RPMI7951 (cell line): ENCODE measurements at places on chromosomes 11 and 22.

- DNase-seq = no peak
Measured at GRCh38 chr22:35558031-35558430, 17.4 kb downstream of the RASD2 start.

GRCh38 chr11:95318498-95318897 is 87.5 kb upstream of the SESN3 start:
- DNase-seq = no peak

DNA sequence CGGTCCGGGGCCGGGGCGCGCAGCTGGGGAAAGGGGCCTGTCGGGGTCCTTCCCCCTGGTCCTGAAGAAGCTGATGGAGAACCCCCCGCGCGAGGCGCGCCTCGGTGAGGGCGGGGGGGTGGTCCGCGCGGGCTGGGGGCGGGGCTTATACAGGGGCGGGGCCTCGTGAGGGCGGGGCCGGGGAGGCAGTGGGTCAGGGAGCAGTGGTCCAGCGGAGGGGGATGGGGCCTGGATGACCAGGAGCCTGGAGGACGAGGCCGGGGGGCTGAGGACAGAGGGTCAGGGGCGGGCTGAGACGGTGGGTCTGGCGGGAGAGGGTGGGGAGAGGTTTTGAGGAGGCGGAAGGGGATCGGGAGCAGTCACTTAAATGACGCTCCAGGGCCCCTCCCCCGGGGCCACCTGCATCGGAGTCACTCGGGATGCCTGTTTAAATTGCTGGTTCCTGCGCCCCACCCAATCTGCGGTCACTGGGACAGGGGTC is 396 bp downstream of the TEF start:
- peak; percentile 42 for DNase-seq

- peak; percentile 66 for DNase-seq
Measured at GRCh38 chr11:128457874-128458273, 129.5 kb downstream of the ETS1 start.

DNA sequence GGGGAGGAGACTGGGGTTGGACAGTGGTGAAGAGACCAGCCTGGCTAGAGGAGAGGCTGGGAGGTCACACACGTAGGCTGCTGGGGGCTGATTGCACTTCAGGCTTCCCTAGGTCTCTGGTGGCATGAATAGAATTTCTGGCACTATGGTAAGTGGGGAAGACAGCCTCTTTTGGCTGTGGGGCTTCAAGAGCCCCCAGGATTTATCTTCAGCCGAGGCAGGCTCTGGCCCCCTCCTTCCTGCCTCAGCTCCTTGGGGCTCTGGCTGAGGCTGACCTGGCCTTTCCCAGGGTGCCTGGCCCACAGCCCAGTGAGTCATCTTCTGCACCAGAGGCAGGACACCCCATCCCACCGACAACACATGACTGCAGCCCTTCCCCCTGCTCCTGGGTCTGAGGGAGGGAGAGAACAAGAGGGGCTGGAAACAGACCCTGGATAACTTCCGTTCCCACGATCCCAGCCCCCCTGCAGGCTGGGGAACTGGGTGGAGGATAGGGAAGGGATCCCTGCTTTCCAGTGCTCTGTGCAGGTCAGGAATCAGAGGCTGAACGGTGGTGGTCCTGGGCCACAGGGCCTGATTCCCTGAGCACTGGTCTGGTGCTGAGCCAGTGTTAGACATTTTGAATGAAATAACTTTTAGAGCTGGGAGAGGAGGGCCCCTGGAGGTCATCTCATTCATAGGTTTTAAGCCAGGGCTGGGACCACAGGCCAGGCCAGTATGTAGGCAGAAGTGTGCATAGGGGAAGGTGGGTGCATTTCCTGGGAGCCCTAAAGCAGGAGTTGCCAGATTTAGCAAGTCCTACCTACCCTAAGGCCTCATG is 26.5 kb downstream of the ARHGEF17 start:
- DNase-seq = peak; percentile 93
